Activated CD8-positive, alpha-beta memory T cell treated with anti-CD3 and anti-CD28 coated beads, Interleukin-2, amount 50 U/mL, for 4 hours (primary cell): ENCODE measurements at places on chromosomes 4 and X.

DNA sequence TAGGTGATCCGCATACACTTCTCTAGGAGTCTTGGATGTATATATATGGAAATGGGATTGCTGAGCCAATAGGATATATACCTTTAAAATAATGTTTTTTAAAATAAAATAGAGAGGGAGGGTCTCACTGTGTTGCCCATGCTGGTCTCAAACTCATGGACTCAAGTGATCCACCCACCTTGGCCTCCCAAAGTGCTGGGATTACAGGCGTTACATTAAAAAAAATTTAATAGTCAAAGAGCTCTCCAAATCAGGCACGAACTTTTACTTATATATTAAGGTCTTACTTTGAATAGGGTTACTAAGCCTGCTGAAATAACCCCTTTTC, 109.0 kb downstream of the GNL3L start:
- DNase-seq: no peak

- DNase-seq: no peak
These were observed 5.3 kb downstream of the IGFBP7 start for GRCh38 chr4:57104706-57105560.

DNA sequence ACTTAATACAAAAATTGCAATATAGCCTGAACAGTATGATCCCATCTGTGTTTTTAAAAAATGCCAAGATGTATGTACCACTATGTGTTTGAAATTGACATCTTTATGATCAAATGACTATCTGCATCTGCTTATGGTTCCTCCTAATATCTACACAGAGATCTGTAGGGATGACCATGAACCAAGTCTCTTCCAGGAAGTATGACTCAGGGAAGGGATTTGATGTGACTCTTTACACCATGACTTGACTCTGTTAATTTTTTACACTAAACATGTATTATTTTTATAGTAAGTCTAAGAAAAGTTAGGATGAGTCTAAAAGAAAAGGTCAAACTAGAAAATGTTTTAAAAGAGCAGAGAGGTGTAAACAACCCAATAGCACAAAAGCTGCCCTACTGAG, 164.0 kb downstream of the SH3KBP1 start:
- DNase-seq: no peak

GRCh38 chrX:70043685-70044084, 6.1 kb downstream of the AWAT2 start:
- no peak for DNase-seq

DNA sequence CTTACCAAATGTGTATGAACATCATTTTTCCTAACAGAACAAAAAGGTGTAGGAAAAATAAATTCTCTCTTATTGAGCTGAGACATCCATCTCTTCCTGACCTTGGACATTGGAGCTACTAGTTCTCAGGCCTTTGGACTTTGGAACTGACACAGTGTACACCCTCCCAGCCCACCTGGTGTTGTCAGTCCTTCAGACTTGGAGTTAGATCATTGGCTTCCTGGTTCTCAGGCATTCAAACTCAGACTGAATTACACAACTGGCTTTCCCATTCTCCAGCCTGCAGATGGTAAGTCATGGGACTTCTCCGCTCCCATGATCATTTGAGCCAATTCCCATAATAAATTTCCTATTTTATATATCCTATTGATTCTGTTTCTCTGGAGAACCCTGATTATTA, 84.8 kb upstream of the EDNRA start:
- no peak for DNase-seq

- no peak for DNase-seq
These were observed 898 bp downstream of the CMC4 start for GRCh38 chrX:155070038-155070437.

- peak; percentile 96 for DNase-seq
These were observed 557 bp upstream of the FAM53A start for GRCh38 chr4:1684506-1685234.

GRCh38 chrX:129934952-129935351, 29.0 kb downstream of the UTP14A start:
- DNase-seq: no peak

DNA sequence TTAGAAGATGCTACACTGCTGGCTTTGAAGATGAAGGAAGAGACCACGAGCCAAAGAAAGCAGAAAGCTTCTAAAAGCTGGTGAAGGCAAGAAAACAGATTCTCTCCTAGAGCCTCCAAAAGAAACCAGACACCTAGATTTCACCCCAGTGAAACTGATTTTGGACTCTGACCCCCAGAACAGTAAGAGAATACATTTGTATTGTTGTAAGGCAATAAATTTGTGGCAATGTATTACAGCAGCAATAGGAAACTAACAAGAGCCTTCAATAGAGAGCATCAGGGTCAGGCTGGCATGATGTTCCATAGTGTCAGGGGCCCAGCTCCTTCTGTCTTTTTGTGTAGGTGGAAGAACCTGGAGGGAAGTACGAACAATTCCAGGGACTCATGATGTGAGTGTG, 6.0 kb upstream of the TEC start:
- no peak for DNase-seq

DNA sequence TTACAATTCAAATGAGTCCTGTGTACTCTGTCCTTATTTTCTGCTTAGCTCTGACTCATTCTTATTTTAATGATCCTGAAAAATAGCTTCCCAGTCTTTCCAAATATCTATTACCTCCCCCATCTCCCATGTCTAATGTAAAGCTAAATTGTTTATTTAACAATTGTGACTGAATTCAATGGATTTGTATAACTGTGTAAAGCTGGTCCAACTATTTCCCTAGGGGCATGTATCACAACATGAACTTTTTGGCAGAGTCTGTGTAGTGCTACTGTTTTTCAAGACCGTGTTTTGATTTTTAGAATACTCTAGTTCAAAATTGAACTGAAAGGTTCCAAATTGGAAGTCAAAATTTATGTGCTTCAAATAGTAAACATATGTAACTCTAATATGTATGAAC, 67.8 kb downstream of the SPCS3 start:
- no peak for DNase-seq

DNA sequence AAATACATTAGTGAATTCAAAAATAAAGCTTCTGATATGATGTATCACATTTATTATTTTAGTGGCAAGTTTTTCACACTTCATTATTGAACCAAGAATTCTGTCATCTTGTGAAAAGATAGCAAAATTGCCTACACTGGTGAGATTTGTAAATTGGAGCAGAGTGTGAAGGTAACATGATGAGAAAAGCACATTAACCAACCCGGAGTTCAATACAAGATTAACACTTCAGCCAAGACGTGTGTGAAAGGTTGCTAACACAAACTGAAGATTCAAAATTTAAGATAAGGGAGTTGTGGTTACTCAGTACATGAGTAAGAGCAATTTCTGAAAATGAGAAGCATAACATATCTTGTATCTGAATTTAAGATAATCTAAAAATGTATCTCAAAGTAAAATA, 346.7 kb downstream of the PDHA2 start:
- no peak for DNase-seq

DNA sequence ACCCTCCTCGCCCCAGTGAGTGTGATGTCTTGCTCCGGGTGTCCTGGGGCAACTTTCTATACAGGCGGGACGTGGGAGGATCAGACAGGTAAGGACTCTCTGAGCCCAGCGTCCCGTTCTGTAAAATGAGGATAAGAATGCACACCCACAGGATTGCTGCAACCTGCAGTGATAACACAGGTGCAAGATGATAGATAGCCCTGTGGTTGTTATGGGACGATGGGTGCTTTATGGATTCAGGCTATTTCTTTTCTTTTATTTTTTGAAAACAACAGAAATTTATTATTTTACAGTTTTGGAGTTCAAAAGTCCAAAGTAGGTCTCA, 28.6 kb downstream of the BEX3 start:
- DNase-seq: no peak

DNA sequence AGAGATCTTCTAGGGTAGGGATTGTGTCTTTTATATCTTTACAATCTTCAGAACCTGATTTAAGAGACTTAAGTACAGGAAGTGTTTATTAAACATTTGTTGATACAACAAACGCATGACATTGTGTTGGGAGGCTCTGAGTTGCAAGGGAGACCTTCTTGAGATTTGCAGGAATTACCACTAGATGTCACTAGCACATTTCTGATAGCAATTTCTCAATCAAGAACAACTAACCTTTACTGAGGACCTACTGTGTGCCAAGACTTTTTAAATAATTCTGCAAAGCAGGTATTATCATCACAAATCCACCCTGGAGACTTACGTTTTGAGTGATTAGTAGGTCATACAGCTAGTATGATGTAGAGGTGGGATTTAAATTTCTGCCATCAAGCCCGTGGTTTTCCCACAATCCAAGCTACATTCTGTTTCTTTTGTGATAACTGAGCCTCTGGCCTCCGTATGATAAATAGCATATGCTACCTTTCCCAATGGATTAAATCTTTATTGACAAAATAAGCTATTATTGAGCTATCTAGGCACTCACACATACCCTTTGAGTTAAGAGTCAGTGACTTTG, 986.0 kb downstream of the CCSER1 start:
- DNase-seq: no peak

DNA sequence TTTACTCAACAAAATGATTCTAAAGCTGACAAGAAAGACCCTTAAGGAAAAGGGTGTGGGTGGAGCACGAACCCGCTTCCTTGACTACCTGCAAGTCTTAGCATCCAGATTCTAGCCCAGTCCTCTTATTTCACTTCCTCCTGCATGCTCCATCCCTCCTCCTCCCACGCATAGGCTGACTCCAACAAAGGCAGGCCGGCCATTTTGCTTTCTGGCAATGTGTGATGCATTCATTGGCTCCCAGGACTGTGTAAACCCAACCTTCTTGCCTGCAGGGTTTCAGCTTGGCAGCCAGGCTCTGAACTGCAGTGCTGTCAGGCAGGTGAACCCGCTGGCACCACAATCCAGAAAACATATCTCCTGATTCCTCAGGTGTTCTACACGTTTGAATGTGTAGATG, 39.3 kb downstream of the RTL9 start:
- DNase-seq: no peak
